ENCODE measurements at places on chromosomes 11 and 22.

GRCh38 chr11:77087723-77088225 lies 14.9 kb upstream of the OMP start:
- no peak for DNase-seq

- no peak for DNase-seq
Measured at GRCh38 chr11:77418155-77418970, 55.5 kb downstream of the PAK1 start.

- peak; percentile 49 for DNase-seq
Measured at GRCh38 chr11:66100272-66101065, 30.4 kb downstream of the PACS1 start.

GRCh38 chr11:133579165-133580031 lies 47.1 kb upstream of the OPCML start:
- no peak for DNase-seq

- no peak for DNase-seq
Measured at GRCh38 chr11:33701302-33702230, 940 bp upstream of the C11orf91 start.

DNA sequence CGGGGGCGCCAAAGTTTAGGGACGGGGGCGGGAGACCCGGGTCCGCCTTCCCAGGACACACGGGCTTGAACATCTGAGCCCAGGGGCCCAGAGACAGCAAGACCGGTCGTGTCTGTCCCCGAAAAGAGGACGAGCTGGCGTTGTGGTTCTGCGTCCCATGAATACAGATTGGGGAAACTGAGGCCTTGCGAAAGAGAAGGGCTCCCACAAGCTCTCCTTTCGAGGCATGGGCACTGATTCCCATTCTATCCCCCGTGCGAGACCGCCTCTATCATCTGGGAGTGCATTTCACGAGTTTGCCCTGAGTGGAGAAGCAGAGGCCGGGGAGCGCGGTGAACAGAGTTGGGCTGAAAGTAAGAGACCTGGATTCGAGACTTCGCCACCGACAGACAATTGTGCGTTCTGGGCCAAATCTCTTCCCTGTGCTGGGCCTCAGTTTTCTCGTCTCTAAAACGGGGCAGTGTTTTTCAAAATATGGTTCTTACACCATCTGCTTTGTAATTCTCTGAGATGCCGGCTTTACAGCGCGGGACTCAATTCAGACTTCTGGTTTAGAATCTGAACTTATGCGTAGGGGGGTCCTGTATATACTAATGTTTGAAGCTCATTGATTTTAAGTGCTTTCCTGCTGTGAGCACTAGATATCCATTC lies 471 bp downstream of the RNF185 start:
- no peak for DNase-seq

GRCh38 chr11:100676901-100677300 lies 10.2 kb upstream of the ARHGAP42 start:
- no peak for DNase-seq

DNA sequence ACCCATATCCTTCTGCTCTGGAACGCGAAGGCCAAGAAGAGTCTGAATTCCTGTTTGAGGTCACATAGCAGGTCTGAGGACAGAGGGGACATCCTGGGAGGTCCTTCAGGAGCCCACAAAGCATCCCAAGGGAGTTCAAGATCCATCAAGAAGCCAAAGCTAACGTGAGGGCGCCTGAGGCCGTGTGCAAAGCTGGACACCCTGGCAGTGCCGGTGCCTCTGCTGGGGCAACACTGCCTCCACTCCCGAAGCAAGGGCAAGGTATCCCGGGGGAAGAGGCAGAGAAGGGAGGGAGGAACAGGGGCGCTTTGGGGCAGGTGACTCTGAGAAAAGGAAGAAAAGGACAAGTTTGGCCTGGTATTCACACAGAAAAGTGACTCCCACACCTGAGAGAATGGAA lies 50.3 kb upstream of the CDON start:
- DNase-seq, result no peak

GRCh38 chr11:3134651-3135480 lies 30.2 kb downstream of the OSBPL5 start:
- no peak for DNase-seq

DNA sequence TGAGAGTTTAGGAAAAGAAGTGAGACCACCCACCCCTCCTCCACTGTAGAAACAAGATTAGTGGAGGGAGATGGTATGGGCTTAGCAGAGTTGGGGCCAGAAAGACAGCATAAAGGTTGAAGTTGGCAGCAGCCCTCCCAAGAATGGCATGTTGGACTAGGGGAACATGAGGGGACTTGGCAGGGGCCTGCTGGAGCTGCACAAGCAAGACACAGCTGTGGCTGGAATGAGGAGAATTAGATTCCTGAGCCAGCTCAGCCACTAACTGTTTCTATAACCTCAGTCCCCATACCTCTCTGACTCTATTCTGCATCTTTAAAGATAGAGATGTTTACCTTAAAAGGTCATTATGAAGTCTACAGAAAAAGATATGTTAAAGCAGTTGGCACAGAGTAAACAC lies 13.2 kb downstream of the MAP6 start:
- no peak for DNase-seq

- DNase-seq, result no peak
Measured at GRCh38 chr11:125102510-125102909, 8.9 kb downstream of the TMEM218 start.

GRCh38 chr22:47472636-47473035 lies 710.2 kb downstream of the TBC1D22A start:
- DNase-seq, result no peak

DNA sequence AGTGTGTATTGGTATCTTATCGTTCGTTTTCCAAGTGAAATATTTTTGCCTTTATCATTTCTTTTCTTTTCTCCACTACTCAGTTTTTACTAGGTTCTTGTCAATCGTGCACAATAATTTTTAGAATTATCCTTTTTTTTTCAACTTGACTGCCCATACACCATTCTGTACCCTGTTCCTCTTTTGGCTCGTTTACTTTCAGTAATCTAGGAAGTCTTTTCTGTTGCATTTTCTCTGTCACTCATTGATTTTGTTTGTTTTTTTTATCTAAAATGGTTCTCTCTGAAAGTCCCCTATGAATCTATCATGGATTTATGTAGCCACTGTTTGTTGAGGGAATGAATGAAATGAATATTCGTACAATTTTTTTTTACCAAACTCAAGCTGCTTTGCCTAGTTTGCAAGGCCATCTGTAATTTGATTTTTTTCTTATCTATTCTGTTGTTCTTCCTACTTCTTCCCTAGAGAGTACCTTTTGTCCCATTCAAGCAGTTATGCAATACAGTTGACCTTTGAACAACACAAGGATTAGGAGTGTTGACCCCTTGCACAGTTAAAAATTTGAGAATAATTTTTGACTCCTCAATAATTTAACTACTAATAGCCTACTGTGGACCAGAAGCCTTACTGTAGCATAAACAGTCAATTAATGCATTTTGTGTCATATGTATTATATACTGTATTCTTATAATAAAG lies 166.3 kb downstream of the TMEM135 start:
- DNase-seq, result no peak

GRCh38 chr22:19819911-19820879 lies 34.5 kb downstream of the GNB1L start:
- DNase-seq, result no peak

DNA sequence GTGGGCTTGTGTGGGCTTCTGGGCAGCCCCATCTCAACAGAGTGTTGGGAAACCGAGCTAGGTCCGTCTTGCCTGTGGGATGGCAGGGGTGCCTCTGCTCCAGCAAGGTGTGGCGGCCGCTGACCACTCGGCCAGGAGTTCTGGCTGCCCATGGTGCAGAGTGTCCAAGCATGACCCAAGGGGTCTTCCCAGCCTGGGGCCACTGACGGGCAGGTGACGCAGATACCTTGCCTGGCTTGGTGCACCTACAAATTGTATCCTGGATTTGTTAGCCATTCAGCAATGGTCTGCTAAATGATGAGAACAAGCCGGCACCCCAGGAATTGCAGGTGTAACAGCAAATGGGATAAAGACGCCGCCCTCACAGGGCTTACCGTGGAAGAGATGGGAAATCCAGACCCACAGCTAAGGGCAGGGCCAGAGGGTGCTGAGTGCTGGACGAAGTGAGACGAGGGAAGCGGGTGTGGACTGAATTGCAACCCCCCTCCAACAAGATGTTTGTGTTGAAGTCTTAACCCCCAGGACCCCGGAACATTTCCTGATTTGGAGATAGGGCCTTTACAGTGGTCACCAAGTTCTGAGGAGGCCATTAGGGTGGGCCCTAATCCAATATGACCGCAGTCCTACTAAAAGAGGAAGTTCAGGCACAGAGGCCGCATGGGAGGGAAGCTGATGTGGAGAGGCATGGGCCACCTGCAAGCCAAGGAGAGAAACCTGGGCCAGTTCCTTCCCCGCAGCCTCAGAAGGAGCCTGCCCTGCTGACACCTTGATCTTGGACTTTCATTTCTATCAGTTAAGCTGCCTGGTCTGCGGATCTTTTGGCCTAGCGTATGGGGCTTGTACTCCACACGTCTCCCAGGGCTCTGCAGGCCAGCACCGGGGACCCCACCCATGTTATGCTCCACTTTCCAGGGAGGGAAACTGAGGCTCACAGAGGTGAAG lies 45.2 kb upstream of the LINC01488 start:
- no peak for DNase-seq

GRCh38 chr11:7555052-7555699 lies 41.4 kb downstream of the PPFIBP2 start:
- no peak for DNase-seq

GRCh38 chr11:95093548-95093947 lies 3.9 kb downstream of the ENDOD1 start:
- DNase-seq, result no peak

- no peak for DNase-seq
Measured at GRCh38 chr22:23012081-23012622, 58.2 kb upstream of the GNAZ start.

GRCh38 chr22:37079668-37080171 lies 28.2 kb downstream of the KCTD17 start:
- DNase-seq, result peak; percentile 60

GRCh38 chr11:68677432-68677831 lies 6.9 kb upstream of the GAL start:
- no peak for DNase-seq

- no peak for DNase-seq
Measured at GRCh38 chr11:38456371-38456770, 1858.3 kb upstream of the RAG2 start.

DNA sequence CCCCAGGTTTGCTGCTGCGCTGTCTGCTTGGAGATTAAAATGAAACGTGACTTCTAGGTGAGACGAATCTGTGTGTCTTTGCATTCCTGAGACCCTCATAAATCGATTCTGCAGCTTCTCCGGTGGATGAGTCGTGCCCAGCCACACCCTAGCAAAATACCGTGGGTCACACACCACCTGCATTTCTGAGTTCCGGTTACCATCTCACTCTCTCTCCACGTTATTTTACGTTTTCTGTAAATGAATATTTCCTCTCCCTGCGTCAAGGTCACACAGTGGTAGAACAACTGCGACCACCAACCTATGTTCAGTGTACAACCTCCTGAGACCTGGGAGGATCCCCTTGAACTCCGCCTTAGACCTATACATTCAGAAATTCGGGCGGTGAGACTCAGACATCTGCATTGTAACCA lies 1.1 kb downstream of the YWHAH start:
- DNase-seq, result no peak

GRCh38 chr11:3037040-3037944 lies 19.9 kb downstream of the CARS1 start:
- no peak for DNase-seq

GRCh38 chr22:17581056-17581455 lies 17.8 kb downstream of the SLC25A18 start:
- DNase-seq, result no peak

GRCh38 chr11:83609191-83609590 lies 323.0 kb upstream of the CCDC90B start:
- no peak for DNase-seq

DNA sequence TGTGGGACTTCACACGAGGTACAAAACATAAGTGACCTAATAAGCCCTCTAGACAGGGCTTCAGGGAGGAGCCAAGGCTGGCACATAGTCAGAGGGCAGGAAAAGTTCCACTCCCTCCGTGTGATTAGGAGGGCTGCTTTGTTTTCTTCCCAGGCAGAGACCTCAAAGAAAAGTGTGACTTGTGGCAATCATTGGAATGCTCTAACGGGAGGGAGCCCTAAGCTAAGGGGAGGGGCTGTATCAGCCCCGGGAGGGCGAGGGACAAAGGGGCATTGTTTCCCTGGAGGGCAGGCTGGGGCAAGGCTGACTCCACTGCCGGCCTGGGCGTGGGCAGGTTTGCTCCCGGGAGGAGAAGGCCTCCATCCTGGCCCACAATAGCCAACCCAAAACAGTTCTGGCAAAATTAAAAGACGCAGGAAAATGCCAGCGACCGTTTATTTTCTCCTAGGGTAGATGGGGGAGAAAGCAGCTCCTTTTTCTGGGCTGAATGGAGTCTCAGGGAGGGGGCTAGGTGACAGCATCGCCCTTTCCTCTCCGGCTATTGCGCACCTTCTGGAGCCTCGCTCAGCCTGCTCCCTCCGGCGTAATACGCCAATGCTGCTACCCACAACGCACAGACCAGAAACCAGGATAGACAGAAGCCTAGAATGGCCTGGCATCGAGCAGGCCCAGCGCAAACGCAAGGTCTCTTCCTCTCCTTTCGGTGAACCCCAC lies 60.2 kb downstream of the ENDOD1 start:
- no peak for DNase-seq

DNA sequence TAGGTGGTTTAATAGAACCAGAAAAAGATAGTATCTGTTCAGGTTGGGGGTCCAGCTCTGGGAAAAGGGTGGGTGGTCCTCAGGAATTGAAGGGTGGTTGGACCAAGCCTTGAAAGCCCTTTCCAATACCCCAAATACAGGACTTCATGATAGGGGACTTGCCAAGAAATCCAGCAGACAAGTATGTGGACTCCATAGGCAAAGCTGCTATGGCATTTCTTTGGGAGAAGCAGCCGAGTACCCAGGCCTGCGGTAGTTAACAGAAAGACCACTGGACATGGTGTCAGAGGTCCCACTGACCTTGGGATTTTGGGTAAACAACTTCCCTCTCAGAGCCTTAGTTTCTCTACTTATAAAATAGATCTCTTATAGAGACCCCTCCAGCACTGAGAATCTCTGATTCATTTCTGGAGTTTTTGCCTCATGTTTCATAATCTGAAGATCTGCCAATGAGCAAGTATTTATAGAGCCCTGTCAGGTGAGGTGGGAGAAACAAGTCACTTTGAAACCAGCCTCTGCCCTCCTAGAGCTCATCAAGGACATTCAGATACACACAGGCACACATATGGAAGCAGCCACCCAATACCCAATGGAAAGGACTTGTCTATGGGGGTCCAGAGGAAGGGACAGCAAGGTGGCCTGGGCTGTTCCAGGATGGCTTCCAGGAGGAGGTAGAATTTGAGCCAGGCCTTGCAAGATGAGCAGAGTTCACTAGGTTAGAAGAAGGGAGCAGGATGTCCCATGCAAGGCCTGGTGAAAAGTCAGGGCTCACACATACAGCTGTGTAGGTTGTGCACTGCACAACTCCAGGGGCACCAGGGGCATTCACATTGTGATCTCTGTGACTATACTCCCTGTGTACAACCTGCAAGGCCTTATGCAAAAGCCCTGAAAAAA lies 31.0 kb upstream of the ACCSL start:
- DNase-seq, result no peak

- DNase-seq, result no peak
Measured at GRCh38 chr11:57490456-57491248, 24.9 kb downstream of the SLC43A1 start.

- DNase-seq, result no peak
Measured at GRCh38 chr11:16881074-16881709, 133.0 kb downstream of the PLEKHA7 start.
